ENCODE measurements at places on chromosomes 12 and 14.

DNA sequence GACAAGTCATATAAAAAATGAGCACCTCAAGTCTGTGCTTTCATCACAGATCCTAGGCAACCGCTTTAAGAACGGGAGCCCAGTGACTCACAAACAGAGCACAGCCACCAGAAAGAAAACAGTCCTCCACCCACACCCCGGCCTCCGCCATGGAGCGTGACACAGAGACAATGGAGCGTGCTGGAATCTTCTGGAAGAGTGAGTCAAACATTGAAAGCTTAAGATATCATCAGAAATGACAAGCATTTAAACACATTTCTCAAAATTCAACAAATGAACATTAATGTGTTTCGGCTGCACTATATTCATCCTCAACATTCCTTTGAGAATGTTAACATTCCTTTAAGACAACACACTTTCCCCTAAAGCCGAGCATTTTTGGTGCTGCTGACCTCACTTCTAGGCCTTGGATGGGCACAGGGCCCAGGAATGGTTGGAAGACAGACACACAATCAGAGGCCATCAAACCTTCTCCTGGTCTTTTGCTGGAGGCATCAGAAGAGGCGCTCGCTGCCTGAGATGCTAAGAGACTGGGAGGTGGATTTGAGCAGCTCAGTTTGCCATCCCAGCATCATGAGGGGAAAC lies 23.6 kb upstream of the TMEM132D start:
- DNase-seq = no peak

DNA sequence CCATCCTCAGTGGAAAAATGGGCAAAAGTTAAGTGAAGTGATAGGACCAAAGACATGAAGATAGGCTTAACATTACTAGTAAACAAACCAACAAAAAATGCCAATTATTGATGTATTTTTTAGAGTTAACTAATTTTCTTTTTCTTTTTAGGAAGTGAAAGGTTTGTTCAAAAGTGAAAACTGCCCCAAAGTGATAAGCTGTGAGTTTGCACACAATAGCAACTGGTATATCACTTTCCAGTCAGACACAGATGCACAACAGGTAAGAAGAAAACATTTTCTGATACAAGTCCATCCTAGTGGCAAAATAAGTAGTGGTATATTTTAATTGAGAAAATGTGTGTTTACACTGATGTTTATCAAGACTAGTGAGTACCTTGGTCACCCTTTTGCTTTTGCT lies 39.6 kb downstream of the LARP4 start:
- DNase-seq = no peak

- DNase-seq = no peak
Measured at GRCh38 chr12:3341594-3341993, 149.4 kb upstream of the PRMT8 start.

DNA sequence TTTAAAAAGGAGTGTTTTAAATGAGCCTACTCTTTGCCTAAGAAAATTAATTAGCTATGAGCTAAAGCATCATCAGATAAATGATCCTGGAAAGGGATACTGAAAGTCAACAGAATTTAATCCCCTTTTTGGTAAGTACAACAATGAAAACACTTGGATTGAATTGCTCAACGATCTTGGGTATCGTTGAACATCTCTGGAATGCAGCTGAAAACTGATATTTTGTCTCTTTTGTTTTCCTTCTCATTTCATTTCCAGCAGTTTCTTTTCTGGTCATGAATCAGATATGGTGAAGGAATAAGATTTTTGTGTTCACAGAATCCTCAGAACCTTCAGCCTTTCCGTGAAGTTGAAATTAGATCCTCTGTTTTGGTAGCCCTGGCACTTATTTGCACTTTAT lies 771.2 kb downstream of the FSCB start:
- no peak for DNase-seq

All from IMR-90 (cell line).